CD4-positive, alpha-beta T cell treated with Interleukin-17A for 4 hours (primary cell): ENCODE measurements at places on chromosomes 12 and 14.

DNA sequence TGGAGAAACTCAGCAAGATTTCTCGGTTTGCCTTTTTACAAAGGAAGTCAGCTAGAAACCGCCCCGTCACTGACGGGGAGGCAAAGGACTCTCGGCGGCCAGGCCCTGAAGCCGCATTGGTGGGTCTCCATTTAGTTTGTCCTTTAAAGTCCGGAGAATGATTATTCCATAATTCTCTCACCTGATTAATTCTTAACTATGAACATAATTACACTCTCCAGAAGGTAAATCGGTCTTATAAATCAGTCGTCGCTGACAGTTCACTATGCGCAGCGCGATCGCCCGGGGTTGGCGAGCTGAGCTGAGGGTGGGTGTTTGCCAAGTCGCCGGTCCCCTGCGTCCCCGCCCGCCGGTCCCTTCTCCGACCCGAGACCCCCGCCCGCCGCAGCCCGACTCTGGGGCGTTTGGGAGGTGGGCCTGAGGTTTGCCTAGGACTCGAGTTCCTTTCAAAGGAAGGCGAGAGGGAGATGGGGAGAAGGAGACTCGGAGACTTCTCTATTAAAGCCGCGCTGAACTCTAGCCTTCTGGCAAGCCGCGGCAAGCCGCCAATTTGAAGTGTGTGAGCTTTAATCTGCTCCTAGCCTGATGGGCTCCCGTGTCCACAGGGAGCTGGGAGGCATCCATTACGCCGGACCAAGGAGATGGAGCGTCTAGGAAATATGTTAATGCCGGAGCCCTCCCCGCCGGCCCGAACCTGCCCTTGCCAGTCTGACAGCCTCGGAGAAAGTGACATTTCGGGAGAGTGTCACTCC is 392.9 kb downstream of the NOVA1 start:
- no peak for DNase-seq

DNA sequence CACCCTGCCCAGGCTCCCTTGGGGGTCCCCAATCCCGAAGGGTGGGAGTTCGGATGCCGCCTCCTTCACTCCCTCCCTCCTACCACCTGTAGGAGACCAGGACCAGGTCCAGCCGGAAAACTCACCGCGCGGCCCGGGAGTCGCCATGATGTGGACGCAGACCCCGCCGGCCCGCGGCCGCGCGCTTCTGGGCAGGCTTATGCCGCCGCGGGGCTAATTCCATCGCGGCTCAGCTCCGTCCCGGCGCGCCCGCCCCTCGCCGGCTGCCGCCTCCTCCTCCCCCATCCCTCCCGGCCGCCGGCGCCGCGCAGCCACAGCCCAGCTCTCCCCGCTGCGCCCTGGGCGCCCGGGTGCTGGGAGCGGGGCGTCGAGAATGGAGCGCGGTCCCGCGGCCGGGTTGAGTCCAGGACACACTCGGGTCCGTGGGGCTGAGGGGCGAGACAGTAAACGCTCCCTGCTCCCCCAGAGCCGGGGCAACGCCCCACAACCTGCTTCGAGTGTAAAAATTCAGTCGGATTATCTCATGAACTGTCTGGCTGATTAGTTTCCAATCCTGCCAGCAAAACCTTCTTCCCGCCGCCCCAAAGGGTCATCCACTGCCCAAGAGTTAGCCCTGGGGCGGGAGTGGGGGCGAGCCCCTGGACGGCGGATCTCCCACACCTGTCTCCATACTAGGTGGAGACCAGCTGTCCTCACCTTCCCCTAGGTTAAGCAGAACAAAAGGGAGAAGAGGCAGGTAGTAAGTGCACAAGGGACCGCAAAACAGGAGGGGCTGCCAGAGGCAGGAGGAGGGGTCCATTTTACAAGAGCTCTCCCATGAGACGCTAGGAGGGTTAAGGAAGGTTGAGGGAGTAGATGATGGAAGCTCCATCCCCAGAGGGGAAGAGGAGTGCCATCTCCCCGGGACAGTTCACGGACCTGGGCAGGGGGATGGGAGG is at the start of gene ANO2:
ANO2 (minus strand) TSS at position 189 of the 938 bp plus-strand sequence; CDS start at position 147, 42 bp downstream.
- DNase-seq = no peak

DNA sequence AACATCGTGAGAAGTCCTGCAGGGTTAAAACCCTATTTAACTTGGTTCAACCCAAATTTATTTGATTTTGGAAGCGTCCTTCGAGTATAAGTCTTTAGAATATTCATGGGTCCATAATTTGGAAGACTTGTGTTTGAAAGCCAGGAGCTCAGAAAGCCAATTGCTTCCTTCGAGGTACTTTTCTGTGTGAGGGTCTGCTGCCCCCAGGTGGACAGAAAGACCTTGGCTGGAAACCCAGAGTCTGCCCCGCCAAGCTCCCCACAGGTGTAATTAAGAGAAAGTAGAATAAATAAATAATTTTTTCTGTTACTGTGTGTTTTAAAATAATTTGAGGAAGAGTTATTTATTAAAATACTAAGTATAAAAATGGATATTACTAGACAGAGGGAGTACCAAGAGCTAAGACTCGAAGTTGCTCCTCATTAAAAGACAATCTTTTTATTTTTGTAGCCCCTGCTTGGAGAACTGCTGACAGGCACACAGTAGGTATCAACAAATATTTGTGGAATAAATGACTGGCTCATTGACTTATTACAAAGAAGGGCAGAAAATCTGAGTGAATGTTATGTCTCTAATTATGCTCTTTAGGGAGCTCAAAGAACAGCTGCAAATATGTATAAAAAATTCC is 105.8 kb downstream of the PAH start:
- DNase-seq = no peak

DNA sequence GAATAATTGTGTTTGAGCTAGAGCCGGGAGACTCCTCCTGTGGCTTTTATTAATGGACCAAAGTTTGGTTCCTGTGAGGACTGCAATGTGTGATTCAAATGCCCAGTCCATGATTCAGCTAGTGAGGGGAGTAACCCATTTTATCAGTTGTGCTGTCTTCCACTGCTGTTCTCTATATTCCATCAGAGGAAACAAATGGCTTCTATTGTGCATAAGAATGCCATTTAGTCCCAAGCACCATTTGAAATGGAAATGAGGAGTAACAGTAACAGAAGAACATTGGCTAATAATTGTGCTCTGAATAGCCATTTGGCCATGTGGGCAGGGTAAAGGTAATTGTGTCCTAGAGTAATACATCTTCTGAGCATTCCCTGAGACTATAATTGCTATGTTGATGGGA is 642.7 kb downstream of the DIO2 start:
- no peak for DNase-seq

DNA sequence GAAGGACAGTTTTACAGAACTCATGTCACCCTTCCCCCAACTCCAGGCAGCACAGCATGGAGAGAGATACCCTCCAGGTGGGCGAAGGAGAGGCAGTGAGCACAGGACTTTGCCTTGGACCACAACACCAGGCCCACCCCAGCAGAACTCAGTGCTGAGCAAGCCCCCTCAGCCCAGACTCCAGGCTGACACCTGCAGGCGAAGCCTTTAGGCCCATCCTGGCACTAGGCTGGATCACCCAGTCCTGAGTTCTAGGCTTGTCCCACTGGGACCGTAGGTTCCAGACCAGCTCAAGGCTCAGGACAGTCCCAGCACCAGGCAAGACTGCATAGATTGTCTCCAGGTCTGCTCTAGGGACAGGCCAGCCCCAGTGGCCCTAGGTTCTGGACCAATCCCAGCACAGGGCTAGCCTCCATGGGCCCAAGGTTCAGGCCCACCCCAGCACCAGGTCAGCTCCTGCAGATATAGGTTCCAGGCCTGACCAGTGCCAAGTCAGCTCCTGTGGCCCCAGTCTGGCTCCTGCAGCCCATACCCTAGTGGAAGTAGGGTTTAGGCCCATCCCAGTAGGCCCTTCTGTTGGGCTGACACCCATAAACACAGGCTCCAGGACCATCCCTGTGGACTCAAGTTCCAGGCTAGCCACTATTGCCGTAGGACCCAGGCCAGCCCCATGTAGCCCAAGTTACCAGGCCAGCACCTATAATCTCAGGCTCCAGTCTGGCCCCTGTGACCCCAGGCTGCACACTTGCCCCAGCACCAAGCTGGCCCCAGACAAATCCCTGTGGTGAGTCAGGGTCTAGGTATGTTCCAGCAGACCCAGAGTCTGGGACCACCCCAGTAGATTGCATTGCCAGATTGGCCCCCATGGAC is 9.4 kb downstream of the WASHC3 start:
- DNase-seq = no peak

- peak; percentile 45 for DNase-seq
Measured at GRCh38 chr12:132323171-132324010, 6.0 kb downstream of the GALNT9 start.

- no peak for DNase-seq
Measured at GRCh38 chr14:94593749-94594431, 12.7 kb downstream of the SERPINA5 start.

DNA sequence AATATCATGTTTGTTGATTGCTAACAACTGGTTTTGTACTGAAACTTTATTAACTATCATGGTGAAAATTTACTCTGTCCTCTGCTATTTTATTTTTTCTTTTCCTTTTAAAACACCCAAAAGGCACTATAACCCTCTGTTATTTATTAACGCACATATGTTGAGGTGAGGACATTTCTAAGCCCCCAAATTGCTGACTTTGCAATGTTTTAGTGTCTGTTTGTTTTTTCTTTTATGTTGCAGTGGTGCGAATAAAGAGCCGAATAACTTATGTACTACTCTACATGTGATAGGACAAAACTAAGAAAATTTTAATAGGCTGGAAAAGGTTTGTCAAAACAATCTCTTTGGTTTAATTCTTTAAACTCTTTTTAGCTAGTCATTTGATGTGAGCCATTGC is 24.5 kb upstream of the PAWR start:
- DNase-seq = no peak

- DNase-seq = no peak
Measured at GRCh38 chr12:54858562-54858961, 4.2 kb downstream of the MUCL1 start.

DNA sequence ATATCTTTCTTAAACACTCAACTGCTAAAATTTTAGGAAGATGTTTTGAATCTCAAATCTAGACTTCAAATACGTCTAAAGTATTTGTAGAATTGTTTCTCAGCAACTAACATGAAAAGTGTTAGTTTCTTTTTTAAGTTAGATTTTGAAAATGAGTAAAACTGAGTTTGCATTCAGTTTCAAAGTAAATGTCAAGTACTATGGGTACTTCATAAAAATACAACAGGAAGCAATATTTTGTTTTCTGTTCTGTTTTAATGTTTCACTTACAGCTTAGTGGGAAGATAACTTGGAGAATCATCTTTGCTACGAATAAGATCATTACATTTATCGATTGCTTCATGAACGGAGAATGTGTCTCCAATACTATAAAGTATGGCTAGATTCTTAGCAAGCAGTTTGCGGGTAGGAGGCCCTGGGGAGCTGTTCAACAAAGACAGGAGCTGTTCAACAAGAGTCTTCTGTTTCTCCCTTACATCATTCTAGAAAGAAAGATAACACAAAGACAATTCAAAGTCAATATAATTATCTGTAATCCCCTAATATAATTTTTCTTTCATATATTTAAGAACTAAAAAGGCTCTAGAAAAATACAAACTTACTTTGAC is 20.2 kb downstream of the HEATR5A start:
- DNase-seq = no peak

DNA sequence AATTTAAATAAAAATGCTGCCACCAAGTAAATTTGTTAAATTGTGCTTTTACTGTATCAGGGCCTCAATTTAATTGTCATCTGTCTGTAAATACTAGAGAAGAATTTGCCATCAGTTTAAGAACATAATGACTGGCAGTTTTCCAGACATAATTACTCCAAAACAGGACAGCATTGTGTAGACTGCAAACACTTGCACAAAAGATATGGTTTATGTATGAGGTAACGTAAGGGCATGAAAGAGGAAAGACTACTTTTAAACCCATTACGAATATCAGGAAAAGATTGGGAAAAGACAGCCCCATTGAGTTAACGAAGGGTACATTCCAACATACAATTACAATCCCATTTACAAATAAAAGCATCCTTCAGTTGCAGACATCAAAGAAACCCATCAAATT is 59.8 kb upstream of the KRR1 start:
- no peak for DNase-seq

DNA sequence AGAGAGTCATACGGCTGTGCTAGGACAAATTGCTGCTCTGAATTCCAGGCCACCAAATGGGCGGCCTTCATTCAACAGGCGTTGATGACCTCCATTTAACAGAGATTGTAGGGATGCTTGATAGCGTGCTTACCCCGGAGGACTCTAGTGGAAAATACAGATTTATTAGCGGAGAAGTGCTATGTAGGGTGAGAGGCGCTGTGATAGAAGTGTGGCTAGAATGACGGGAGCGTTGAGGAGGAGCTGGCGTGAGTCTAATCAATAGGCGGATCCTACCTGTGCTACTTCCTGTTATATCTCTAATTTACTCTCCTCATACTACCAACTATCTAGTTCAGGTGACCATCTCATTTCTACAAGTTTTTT is 668 bp downstream of the MRPS35 start:
- DNase-seq = peak; percentile 12

GRCh38 chr14:43172899-43173548 is 1334.1 kb downstream of the FSCB start:
- DNase-seq = no peak

DNA sequence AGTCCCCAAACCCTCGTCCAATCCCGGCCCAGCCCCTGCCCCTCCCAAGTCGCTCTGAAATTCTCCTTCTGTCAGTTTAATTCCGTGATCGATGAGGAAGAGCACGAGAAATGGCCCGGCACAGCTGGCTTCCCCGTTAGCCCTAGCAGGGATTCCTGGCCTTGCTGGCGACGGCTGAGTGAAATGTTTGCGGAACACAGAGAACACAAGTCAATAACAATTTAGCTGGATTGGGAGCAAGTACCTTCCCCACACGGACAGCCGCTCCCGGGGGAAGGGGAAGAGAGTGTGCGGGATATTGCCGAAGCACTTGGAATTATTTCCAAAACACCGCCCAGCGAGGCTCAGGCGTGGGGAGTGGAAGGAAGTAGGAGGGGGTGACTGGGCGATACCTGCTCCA is 134.6 kb downstream of the RBM19 start:
- DNase-seq = no peak

DNA sequence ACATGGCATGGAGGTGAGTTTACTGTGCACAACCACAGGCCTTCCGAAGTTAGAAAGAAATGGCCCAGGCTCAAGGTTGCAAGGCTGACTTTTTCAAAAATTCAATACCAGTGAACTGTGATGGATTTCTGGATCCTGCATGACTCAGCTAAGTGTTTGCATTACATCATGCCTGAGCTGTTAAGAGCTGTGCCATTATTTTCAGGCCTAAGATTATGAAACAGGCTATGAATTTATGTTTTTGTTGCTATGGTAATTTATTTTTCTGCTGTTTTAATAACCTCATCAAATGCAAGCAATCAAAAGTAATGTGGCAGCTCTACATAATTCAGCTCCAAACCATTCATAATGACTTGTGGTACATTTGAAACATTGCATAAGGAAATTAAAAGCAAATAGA is 457.7 kb upstream of the TMEM132C start:
- DNase-seq = no peak
